ENCODE measurements at places on chromosomes 11 and 22.
A peak's percentile ranks its signal among the peaks of the same experiment; 100 is the strongest.

- ATAC-seq = no peak
Observed at GRCh38 chr11:69310934-69311766, 17.2 kb downstream of the MYEOV start.

- ATAC-seq = no peak
Observed at GRCh38 chr22:31075961-31076360, 5.2 kb upstream of the SMTN start.

DNA sequence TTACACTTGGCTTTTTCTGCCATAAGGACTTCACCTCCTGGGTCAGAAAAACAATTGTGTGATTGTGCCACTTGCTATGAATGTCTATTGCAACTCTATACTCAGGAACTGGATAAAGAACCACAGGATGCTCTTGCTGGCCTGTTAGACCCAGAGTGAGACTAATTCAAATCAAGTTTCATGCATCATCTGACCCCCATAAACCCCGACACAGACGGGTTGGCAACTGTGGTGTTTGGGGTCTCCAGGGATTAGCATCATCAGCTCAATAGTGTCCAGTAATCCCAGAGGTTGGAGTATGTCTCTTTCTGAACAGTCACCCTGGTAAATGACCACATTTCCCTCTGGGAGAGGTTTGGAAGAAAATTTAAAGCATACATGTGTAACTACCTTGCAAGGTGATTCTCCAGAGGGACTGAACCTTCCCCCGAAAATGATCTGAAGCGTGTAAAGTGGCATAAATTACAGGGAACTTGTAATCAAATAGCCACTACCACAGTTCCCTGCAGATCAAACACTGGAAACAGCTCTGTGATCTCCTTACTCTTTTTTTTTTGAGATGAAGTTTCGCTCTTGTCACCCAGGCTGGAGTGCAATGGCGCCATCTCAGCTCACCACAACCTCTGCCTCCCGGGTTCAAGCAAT is 1097.6 kb downstream of the TBC1D22A start:
- no peak for ATAC-seq

DNA sequence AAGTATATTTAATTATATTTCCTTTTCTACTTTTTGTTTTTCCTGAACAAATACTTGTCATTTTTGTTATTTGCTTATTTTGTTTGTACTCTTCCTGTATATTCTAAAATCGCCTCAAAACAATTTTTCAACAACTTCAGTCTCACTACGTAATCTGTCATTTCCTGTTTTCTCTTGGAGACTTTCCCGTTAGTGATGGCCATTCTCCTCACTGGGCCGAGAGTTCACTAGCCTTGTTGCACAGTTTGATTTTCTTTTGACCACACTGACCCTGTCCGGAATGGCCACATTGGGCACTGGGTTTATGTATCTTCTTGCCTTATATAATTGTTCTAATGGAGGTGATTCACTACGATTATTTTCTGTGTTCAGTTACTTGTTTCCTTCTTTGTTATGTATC is 726.1 kb downstream of the FAM181B start:
- ATAC-seq = no peak

GRCh38 chr11:115720602-115721245 is 216.5 kb upstream of the CADM1 start:
- no peak for ATAC-seq

DNA sequence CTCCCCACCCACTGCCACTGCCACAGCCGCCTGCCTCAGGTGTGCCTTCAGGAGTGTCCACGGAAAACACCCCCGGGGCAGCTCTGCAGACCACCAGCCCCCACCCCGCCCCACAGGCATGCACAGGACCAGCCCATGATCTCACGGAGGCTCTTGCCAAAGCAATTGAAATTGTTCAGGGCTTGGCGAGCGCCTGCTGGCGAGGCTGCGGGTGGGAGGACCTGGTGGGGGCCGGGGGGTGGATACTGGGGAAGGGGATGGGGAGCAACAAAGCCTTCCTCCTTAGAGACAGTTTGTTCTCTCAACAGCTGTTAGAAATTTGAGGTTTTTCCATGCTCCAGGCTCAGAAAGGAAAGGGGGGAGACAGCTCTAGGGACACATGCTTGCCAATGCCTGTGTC is 274.7 kb downstream of the MN1 start:
- no peak for ATAC-seq

DNA sequence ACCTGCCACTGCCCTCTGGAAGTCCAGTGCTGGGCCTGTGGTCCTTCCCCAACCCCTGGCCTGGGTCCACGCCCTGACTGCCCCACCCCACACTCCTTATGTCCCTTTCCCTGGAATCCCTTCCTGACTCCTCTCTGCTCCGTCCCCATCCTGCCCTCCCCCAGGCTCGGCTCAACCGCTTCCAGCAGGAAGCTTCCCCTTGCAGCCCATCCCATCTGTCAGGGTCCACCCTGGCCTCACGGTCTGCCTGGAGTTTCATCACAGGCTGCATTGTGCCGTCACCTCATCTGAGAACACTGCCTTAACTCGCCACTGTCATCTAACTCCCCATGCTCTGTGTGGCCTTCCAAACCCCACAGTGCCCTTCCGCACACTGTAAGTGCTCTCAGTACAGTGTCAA is 64.3 kb downstream of the NAT10 start:
- peak; percentile 65 for ATAC-seq

DNA sequence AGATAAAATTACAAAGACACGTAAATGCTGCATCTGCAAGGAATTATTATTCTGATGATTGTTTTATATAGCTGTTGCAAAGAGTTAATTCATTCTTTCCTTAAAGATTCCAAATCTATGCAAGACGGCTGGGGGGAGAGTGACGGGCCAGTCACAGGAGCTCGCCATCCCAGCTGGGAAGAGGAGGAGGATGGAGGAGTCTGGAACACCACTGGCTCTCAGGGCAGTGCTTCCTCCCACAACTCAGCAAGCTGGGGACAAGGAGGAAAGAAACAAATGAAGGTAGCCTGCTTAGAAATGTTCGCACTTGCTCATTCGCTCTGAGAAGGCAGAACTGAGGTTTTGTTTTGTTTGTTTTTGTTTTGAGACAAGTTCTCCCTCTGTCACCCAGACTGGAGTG is 73.0 kb upstream of the ADSL start:
- no peak for ATAC-seq

GRCh38 chr11:103530257-103530656 is 421.0 kb downstream of the DYNC2H1 start:
- no peak for ATAC-seq

- ATAC-seq = no peak
Observed at GRCh38 chr11:121575963-121576290, 123.2 kb upstream of the SORL1-AS1 start.

GRCh38 chr11:27681664-27682063 is 18.6 kb downstream of the BDNF start:
- ATAC-seq = no peak

GRCh38 chr11:116731097-116731761 is 41.6 kb downstream of the BUD13 start:
- peak; percentile 26 for ATAC-seq

DNA sequence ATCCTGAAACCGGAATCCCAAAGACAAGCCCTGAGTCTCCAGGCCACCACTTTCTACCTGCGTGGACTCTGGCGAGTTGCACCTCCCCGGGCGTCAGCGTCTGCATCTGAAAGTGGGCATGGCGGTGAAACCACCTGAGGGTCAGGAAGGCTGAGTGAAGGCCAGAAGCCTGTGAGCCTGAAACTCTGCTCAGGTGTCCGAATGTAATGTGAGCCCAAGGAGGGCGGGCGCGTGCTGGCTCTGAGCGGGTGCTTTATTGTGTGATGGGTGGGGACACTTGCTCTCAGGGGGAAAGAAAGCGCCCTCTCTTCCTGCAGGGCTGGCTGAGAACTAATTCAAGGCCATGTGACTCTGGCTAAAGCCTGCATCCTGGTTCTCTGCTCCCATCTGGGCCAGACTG is 135.6 kb downstream of the ST3GAL4 start:
- ATAC-seq = no peak

DNA sequence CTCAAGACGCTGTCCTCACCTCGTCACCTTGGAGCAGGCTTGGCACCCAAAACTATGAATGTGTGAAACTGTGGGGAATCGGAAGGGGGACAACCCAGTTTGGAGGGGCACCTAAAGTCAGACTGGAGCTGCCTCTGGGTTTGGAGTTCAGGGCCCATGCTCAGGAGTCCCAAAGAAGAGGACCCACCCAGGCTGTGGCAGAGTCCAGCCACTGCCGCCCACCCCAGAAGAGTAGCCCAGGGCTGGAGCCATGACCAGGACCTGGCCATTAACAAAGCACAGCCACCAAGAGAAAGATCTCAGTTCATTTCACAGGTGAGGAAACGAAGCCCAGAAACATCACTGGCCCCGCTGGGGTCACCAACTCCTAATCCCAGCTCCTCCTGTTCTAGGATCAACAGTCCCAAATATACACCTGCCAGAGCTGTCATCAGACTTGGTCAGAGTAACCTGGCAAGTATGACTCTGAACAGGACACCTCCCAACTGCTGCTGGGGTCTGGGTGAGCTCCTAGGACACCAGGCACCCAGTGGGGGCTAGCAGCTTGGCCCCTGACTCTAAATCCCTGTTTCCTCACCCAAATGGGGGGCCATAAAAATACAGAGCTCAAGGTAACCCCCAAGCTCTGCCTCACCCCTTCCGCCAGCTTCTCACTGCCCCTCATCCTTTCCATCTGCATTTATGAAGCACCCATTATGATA is 2.7 kb downstream of the RAB3IL1 start:
- no peak for ATAC-seq

- ATAC-seq = no peak
Observed at GRCh38 chr22:31488346-31488883, 1.2 kb downstream of the EIF4ENIF1 start.

DNA sequence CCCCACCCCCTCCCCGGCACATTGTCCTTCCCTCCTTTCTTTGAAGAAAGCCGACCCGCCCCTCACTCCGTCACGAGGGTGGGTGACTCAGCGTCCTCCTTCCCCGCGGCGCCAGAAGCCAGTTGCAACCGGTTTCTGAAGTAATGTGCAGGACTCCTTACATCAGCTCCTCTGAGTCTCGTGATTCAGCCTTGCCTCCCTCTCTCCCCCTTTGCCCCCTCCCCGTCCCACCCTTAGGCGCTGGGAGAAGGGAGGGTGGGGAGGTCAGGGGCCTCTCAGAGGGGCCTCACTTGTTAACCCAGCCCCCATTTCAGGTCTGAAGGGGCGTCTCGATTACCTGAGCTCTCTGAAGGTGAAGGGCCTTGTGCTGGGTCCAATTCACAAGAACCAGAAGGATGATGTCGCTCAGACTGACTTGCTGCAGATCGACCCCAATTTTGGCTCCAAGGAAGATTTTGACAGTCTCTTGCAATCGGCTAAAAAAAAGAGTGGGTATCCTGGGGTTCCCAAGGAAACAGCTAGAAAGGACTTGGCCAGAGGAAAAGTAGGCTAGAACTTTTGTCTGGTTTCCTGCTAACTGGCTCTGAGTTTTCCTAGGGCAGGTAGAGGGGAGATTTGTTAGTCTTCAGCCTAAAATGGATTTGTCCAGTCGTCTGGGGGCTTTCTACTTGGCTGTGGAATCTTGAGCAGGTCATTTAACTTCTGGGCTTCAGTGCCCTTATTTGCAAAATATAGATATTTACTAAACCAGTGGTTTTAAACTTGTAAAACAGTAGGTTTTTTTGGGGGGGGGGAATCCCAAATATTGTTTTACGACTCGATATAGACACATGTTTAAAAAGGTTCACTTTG is 1.1 kb downstream of the SLC3A2 start:
- peak; percentile 64 for ATAC-seq

- no peak for ATAC-seq
Observed at GRCh38 chr22:47586038-47586437, 823.6 kb downstream of the TBC1D22A start.

GRCh38 chr11:33980897-33981296 is 70.6 kb upstream of the CAPRIN1 start:
- no peak for ATAC-seq

DNA sequence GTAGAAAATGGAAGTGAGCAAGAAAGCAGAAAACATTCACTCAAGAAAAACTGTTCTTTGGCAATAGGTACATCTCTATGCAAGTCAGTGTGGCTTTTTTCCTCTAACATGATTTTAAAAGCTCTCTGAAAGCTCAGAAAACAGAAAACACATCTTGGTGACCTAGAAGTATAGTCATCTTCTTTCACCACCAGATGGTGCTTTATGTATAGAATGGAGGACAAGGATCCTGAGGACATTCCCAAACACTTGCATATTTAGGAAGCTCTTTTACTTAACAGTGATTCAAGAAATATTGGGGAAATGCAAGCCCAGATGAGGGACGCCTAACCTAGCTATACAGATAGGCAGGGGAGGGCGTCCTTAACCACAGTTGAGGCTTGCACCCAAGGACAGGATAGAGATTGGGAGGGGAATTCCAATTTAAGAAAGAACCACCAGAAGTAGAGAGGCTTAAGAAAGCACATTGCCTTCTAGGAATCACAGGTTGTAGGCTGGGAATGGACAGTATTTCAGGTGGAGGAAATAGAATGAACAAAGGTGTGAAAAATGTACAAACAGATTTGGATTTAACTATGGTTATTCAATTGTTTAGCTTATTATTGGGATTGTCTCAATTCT is 13.8 kb upstream of the CCDC81 start:
- ATAC-seq = peak; percentile 78
